Calu3 (cell line): ENCODE measurements at places on chromosomes 5 and 9.

DNA sequence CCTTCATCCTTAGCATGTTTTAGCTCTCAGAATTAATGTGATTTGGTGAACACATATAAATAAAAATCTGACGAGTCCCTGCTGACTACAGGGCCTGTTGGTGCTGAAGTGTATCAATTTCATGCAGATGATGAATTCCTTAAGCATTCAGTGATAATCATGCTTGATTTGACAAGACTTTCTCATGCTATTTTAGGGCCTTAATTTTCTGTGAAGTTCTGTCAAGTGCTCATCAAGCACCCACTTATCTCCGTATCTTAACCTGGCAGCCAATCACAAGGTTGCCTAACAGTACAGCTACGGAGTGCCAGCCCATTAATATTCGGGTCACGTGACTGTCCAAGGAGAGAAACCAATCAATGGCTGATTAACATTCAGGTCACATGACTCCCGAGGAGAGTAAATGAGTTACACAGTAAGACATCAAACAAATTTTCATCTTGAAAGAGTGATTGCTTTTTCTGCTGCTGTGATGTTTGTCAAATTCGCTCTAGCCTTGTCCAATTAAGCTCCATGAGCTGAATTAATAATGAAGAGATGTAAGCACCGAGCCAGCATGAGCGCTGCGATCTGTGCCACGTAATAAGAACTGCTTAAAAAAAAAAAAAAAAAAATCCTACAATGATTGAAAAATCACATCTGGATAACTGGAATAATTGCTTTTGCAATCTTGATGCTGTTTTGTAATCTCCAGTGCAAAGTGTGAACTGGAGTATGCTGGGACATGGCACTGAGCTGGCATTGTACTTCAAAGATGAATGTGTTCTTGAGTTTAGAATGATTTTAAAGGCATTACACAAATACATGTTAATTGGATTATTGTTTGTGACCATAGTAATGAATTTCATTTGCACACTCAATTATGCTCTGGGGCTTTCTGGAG, 104.3 kb upstream of the SPATA31D4 start:
- no peak for DNase-seq

DNA sequence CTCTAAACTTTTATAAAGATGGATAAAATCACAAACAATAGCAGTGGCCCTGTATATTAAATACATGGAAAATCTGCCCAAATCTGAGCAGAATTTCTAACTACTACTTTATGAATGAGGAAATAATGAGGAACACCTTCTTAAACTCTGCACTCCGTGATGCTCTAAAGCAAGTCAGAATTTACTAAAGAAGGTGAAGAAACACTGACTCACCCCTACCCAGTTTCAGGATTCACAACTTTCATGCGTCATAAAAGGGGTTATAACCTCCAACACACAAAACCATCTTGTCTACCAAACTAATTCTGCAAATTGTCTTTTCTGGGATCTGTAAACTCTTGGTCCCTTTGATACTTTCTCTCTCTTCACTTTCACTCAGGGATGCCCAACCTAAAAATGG, 561.1 kb upstream of the ACO1 start:
- no peak for DNase-seq

- no peak for DNase-seq
Measured at GRCh38 chr5:3862906-3863305, 267.3 kb downstream of the IRX1 start.

GRCh38 chr9:131098391-131099101, 2.2 kb downstream of the AIF1L start:
- no peak for DNase-seq

DNA sequence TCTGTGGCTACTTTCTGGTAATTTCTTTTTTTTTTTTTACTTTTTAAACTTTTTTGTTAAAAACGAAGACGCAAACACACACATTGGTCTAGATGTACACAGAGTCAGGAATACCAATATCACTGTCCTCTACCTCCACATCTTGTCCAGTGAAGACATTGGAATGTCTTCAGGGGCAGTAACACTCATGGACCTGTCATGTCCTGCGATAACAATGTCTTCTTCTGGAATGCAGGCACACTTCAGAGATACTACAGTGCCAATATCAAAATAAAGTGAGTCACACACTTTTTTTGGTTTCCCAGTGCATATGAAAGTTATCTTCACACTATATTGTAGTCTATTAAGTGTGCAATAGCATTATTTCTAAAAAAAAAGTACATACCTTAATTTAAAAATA, 175.9 kb downstream of the ARRDC3 start:
- no peak for DNase-seq

GRCh38 chr5:10432059-10433008, 9.3 kb upstream of the ROPN1L start:
- DNase-seq = no peak
